Femur (tissue), 1 donor: ENCODE measurements at places on chromosomes 13 and 19.

GRCh38 chr13:32622827-32623226, 36.6 kb downstream of the PDS5B start:
- DNase-seq = no peak

- no peak for DNase-seq
Observed at GRCh38 chr13:44802491-44802890, 186.8 kb downstream of the NUFIP1 start.

DNA sequence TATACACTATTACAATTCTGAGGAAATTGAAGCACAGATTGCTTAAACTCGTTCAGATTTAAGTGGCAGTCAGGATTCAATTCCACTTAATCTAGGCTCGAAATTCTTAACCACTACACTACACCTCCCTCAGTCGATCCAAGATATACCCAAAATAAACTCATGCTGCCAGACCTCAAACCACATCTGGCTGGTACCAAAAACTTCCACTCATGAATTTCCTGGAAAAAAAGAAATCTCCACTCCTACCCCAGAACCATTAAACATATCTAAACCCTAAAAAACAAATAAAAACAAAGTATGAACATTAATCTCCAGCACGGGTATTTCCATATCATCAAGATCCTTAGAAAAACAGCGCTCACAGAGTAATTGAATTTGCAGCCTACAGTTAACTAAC, 1.1 kb downstream of the ZFP30 start:
- peak; percentile 31 for DNase-seq

DNA sequence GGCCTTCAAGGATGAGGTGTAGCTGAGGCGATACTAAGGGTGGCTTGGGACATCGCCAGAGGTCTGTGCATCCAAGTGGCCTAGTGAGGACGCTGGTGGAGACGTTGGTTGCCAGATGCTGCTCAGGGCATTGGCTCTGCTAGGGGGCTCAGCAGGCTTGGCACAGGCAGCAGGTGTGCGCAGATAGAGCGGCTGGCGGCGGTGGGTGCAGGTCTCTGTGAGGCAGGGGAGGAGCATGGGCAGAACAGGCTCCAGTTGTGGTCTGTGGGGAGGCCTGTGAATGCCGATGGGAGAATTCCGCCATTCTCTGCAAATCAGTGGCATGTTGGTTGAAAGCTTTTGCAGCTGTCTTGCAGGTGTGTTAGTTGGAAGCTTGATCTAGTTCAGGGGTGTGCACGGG, 21.2 kb downstream of the PRAM1 start:
- DNase-seq = no peak

GRCh38 chr19:49589502-49589905, 1.5 kb upstream of the PRR12 start:
- DNase-seq = peak; percentile 24

- DNase-seq = no peak
Observed at GRCh38 chr13:57569986-57570385, 61.6 kb upstream of the PCDH17 start.

GRCh38 chr13:112486386-112487126, 101.4 kb downstream of the TUBGCP3 start:
- no peak for DNase-seq

GRCh38 chr13:104593251-104593576, 1527.0 kb upstream of the SLC10A2 start:
- DNase-seq = no peak

DNA sequence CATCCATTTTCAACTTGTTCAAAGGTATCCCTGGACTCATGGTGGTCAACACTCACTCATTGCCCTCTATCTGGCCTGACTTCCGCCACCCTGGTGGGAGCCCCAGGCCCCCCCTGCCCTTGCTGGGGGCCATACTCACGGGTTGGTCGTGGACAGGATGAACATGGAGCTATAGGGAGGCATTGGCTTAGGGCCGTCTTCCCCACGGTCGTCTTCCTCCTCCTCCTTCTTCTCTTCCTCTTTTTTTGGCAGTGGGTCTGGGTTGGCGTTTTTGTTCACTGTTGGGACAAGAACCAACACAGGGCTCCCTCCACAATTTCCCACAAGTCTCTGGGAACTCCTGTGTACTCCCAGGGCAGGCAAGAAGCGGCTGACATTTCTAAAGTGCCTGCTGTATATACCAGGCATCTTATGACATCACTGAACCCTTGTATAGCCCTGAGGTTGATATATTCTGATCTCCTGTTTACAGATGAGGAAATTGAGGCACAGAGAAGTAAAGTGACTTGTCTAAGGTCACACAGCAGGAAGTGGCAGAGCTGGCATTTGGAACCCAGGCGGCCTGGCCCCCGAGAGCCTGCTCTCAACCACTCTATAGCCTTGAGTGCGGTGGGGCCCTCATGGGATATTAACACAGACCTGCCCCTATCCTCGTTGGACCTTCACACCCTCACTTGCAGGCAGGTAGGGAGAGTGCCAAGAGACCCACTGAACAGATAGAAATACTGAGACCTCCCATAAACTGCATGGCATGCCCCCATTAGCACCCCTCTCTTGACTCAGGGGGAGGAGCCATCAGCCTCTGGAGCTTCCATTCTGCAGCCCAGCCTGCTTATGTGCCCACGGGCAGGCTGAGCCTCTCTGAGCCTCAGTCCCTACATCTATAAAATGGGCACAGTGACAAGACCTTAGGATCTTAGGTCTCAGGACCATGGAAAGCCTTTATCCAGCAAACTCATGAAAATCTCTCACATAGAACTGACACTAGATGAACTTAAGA, 135.0 kb downstream of the IER2 start:
- no peak for DNase-seq

- DNase-seq = no peak
Observed at GRCh38 chr19:2663920-2664571, 38.4 kb downstream of the GNG7 start.

DNA sequence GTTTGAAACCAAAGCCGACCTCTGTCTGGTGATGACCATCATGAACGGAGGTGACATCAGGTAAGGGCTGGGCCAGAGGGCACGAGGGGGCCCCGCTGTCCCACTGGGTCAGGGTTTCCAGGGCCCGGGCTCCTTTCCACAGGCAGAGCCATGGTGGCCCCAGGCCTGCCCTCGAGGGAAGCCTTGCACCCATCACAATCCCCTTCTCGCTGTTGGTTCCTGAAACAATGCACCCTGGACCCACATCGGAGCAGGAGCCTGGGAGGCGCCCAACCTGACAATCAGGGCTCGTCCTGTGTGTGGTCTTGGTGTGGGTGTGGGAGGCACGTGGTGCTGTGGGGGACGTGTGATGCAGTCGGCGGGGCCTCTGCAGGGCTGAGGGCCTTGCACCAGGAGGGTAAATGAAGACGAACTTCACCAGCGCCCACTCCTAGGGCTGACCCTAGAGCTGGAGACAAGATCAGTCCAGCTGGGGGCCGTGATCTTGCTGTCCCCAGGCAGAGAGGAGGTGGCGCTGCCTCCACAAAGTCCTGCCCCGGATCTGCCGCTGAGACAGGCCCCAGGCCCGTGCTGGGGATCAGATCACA, 2.8 kb downstream of the GRK1 start:
- peak; percentile 12 for DNase-seq

DNA sequence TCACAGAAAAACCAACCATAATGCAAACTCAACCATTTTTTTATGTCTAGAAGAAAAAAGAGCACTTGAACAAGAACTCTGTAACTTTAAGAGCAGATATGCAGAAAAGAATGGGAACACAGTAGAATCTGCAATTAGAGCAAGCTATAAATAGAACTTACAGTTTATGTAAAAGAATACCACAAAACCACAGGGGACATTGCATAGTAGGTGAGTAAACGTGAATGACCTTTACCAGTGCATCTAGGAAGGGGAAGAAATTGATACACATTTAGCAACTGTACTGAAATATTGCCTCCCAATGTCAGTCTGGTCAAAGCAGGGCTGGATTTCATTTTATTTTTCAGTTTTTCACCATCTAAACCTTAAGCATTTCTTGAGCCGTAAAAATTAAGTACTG, 242.2 kb upstream of the EDNRB start:
- DNase-seq = no peak

DNA sequence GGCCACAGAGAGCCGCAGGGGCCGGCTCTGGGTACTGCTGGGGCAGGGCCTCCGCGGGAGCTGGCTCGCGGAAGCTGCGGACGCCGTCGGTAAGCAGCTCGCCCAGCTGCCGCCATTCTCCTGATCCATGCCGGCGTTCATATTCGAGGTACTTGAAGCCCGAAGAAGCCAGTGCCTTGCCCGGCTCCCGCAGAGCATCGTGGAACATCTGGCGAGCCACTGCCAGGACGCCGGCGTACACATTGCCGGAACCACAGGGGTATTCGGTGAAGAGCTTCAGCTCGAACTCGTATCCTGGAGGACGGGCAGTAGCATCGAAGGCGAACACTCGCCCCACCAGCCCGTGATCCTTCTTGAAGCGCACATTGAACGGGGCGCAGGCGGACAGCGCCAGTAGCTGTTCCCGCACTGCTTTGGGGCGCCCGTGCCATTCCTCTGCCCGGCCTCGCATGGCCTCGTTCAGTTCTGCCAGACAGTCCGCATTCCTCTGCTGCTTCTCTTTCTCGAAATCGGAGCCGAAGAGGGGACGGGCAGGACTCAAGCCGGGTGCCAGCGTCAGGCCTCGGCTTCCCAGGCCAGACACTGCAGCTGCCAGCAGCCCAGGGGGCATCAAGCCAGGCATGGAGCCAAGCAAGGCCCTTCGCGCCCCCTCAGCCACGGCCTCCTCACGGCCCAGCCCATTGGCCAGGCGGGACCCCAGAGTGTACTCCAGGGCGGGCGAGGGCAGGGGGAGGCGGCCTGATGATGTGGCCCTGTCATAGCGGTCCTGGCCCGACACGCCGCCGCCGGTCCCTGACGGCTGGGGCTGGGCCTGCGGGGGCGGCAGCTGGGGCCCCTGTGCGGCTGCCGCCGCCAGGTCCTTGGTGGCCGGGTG, 1.0 kb downstream of the IRF2BP1 start:
- DNase-seq = peak; percentile 60

DNA sequence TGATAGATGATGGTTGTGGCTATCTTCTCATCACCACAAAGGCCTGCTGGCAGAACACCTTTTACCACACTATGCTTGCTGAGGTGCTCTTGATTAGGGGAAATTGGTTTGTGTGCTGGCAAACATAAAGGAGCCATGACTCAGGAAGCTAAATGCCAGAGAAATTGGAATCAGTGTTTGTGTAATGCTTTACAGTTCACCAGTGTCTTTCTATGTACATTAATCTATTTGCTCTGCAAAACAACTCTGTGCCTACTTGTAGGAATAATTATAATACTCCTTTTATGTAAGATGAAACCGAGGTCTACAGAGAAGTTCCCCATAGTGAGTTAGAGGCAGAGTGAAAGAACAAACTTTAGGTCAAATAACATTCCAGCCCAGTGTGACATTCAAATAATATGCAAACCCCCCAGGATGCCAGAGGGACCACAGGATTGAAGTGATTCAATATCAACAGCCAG, 390.5 kb upstream of the HTR2A start:
- DNase-seq = no peak

GRCh38 chr19:12880551-12881171, 588 bp downstream of the DNASE2 start:
- DNase-seq = no peak

DNA sequence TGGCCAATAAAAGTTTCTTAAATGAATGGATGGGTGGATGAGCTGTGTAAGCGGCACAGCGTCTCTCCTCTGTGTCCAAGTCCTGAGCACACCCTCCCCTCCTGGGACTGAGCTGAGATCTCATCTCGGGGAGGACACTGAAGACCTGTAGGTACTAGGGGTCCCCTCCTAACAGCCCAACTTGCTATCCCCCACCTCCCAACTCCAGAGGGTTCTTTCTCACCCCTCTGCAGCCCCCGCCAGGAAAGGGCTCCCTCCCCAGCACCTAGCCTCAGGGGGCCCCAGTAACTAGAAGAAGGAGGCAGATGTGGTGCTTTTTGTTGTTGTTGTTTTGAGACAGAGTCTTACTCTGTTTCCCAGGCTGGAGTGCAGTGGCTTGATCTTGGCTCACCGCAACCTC, 1.1 kb upstream of the NANOS3 start:
- DNase-seq = no peak

DNA sequence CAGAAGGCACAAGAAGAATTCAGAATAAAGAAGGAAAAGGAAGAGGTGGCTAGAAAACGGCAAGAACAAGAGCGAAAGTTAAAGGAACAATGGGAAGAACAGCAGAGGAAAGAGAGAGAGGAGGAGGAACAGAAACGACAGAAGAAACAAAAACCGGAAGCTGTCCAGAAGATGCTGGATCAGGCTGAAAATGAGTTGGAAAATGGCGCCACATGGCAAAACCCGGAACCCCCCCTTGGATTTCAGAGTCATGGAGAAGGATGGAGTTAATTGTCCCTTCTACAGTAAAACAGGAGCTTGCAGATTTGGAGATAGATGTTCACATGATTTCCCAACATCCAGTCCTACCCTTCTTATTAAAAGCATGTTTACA, 6.7 kb downstream of the CD209 start:
- DNase-seq = no peak

- DNase-seq = no peak
Observed at GRCh38 chr19:45019187-45019586, 17.9 kb downstream of the RELB start.

- no peak for DNase-seq
Observed at GRCh38 chr19:16504271-16504670, 8.1 kb downstream of the C19orf44 start.

DNA sequence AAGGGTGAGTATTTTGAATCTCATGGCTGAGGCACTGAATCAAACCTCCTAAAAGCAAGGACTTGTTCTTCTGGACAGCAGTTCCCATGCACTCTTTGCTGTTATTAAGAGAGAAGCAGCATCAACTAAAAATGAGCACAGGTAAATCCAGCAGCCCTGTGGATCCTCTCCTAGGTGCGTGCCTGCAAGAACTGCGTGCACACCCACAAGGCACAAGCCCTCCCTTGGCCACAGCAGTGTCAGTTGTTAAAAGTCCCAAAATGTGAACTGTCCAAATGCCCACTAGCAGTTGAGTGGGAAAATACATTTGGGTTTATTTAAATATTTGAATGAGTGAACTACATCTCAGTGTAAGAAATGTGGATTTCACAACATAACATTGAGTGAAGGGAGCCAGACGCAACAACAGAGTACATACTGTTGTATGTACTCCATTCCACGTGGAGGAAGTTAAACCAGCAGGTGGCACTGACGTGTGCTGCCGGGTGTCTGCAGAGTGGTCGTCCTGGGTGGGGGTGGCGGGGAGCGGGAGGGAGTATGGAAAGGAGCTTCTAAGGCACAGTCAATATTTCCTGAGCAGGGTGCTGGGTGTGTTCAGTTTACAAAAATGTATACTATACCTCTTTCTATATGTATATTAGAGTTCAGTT, 266.4 kb downstream of the NALCN start:
- DNase-seq = no peak

DNA sequence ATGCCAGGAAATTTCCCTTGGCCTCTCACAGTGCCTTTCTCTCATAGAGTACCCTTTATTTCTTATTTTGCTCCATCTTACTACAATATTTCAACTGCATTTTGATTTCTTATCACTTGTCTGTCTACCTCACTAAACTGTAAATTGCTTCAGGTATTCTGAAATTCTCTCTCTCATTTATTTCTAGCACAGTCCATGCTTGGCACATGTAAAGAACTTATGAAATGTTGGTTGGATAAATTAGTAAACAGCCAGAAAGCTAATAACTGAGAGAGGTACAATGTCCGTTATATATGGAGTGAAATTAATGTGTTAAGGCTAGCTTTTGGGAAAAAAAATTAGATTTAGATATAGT, 138.3 kb upstream of the RFC3 start:
- no peak for DNase-seq
